ENCODE measurements at places on chromosomes 5 and 9. TPM values are rescaled to one million over a fixed set of nuclear protein-coding genes. Genes with fewer than 3 reads are reported as not detected.
A peak's percentile ranks its signal among the peaks of the same experiment; 100 is the strongest.

GRCh38 chr5:158599157-158599556, 500.6 kb downstream of the EBF1 start:
- peak; percentile 35 for DNase-seq

The KCNMB1 gene
- total RNA-seq, result not detected

The MSX2 gene
- under 0.01 TPM for total RNA-seq

- no peak for DNase-seq
Observed at GRCh38 chr9:129775448-129775798, 22.6 kb upstream of the PTGES start.

- DNase-seq, result no peak
Observed at GRCh38 chr5:168357876-168358275, 66.4 kb downstream of the WWC1 start.

The BSPRY gene
- total RNA-seq, result not detected

The ZNF622 gene
- 30.8 TPM for total RNA-seq

- peak; percentile 46 for DNase-seq
Observed at GRCh38 chr9:79570448-79571308, 1.1 kb upstream of the TLE4 start.

DNA sequence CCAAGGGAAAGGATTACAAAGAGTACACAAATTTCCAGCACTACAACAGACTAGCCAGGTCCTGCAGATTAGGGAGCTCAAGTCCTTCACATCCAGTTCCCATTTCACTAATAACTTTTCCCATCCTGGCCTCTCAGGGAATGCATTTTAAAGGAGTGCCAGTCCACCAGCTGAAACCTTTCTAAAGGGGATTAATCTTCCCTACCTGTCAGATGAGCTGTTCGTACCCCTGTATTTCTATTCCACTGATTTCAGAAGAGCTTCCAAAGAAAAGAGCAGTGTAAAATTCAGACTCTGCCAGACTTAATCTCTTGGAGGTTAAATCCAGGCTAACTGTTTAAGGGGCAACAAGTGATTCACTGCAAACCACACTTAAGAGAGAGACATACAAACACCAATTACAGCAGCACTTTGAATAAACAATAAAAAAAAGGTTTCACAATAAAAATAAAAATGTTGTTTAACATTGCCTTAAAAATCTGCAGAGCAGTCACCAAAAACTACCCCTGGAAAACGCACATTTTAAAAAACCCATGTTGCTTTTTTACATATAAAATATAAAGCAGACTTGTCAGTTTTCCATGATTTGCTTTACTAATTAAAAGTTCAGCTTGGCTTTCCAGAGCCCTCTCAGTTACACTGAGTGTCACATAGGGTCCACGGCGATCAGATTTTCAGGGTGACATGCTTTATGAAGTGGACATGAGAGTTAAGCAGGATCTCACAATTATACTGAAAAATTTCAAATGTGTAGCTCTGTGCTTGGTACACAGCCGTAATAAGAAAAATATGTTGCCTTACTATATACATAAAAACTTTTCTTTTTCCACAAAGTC, 3.2 kb downstream of the ROR2 start:
- DNase-seq, result peak; percentile 28

GRCh38 chr5:159545156-159545555, 214.9 kb upstream of the IL12B start:
- DNase-seq, result no peak

DNA sequence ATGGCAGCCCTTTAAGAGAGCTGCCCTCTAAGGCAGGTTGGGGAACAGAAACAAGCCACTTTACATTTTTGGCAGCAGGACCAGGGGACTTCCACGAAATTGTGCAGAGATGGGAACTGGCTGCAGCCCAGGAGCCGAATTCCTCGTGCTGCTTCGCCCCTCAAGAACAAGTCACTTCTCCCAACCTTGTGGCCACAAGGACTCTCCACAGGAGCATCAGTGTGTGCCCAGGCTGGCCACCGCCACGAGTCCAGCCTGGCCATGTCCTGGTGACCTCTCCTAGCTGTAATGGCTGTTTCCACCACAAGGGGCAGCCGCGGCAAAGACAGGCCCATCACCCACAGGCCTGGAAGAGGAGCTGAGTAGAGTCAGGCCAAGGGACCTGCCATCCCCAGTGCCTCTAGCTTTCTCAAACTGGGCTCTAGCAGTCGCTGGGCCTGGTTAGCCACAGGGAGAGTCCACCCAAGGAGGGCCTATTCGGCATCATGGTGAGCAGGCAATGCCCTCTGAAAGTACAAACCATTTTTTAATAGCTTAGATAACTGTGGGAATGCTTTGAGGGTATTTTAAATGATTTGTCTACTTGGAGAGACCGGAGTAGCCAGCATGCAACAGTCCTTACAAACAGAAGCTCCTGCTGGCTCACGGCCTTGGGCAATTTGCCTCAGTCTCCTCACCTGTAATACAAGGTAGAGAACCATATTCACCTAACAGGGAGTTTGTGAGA, 129.0 kb downstream of the COL23A1 start:
- no peak for DNase-seq

GRCh38 chr9:3441197-3441816, 84.5 kb downstream of the RFX3 start:
- peak; percentile 79 for DNase-seq

DNA sequence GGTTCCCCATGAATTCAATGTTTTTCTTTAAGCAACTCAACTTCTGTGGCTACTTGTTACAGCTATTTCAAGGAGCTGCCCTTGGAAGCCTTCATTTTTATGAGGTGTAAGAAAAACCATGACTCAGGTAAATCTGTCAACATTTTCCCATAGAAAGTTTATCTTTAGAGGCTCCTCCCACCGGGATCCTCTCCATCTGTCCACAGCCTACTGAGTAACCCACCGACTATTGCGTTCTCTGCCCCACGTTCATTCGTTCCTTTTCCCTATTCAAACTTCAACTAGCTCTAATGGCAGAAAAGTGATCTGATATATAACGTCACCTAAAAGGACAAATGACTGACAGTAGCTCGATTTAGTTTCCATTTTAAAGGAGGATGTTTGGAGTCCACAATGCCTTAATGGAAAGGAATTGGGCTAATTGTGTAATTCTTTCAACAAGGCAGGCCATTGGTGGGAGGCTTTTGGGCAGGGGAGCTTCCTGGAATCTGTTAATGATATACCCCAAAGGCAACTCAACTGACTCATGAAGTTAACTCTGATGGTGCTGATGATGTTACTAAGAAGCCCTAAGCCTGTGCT, 29.3 kb upstream of the NR3C1 start:
- no peak for DNase-seq

GRCh38 chr5:10479154-10479721, 37.6 kb downstream of the ROPN1L start:
- DNase-seq, result peak; percentile 80

Measured in fibroblast of the aortic adventitia (primary cell).